Right forelimb (tissue), 1 donor: ENCODE measurements at places on chromosomes 5 and 9.

GRCh38 chr5:78888580-78889368, 96.3 kb downstream of the ARSB start:
- DNase-seq = no peak

DNA sequence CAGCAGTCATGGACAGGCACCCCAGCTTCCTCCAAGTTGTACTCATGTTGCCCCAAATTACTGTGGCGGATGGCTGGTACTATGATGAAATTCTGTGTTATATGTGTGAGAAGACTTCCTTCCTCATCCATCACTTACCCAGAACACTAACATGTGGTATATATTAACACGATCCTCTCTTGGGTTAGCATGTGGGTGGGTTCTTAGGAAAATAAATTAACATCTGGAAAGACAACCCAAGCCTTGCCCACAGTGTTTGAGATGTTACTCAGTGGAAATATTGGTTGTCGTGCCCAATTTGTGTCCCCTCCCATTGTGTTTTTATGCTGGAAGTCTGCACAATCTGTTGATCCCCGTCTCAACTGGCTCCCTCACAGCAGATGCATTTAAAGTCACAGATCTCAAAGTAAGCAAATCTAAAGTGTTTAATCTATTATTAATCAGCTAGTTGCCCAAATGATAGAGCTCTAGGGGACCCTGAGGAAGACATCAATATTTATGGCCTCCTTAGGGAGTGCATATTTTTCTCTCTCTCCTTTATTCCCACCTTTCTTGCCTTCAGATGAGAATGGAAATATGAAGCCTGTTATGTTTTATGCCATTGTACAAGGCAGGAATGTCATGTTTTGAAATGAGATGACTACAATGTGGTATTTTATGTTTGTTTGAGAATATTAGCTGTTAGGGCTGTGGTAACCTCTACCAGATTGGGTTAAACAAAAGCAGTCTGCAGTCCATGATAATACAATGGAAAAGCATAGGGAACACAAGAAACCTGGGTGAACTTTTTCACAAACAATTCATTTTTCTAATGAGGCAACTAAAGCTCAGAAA, 93.9 kb downstream of the GRIA1 start:
- no peak for DNase-seq

GRCh38 chr5:153777681-153778581, 260.8 kb downstream of the FAM114A2 start:
- no peak for DNase-seq

DNA sequence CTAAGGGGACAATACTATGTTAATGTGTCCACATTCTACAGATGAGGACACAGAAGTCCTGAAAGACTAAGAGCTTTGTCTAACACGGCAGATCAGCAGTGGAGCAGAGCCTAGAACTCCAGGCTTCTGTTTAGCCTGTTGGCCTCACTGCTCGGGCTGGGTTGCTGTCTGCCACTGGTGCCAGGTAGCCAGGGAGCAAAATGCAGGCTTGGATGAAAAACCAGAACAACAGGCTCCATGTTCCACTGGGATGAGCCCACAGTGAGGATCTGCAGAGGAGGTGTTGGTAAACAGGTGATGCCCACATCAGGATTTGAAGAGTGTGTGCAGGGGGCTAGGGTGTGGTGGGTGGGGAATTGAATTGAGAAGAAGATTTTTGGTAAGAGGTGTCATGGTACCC, 114.0 kb upstream of the TBC1D2 start:
- DNase-seq = no peak

DNA sequence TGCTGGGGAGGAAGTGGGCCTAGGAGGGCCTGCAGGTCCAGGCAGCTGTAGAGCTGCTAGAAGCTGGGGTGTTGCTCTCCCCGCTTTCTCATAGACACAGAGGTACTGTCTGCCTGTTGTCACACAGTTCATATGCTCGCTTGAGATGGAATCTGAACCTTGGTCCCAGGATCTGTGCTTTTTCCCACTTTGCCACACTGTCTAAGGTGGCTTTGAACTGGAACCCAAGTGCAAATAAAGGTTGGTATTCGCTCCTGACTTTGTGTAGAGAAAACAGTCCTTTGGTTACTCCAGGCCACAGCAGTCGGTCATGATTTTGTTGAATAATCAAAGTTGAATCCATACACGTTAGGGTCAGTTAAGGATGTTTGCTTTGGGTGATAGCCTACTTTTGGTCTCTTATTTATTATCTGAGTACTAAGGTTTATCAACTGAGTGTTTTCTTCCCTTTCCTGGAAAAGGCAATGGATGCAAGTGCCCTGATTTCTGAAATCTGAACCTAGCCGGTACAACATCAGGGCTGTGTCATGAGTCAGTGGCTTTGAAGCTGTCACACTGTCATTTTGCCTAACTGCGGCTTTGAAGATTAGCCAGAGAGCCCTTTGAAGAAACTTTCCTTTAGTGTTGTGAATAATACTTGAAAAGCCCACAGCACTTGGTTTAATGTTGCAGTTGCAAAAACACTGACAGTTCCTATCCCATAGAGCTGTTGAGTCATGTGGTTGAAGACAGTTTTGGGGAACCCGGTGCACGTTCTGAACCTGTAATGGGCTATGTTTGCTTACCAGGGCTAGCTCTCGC, 41.3 kb downstream of the HABP4 start:
- no peak for DNase-seq
